ENCODE measurements at places on chromosomes 5 and 9.
A peak's percentile ranks its signal among the peaks of the same experiment; 100 is the strongest.

GRCh38 chr5:112869948-112870347, 8.9 kb downstream of the SRP19 start:
- H3K4me1 ChIP-seq: peaks cover 41% of the 10 kb centered on the region
- no peak overlapping the region for H3K4me3 ChIP-seq
- DNase-seq: no peak
- peaks cover 55% of the 10 kb centered on the region for H3K36me3 ChIP-seq
- H3K27ac ChIP-seq: peak overlapping the region; percentile 52

- DNase-seq: no peak
- H3K36me3 ChIP-seq: peaks cover 43% of the 10 kb centered on the region
- no peak overlapping the region for H3K4me3 ChIP-seq
- no peaks in the 10 kb centered on the region for H3K27me3 ChIP-seq
- peaks cover 34% of the 10 kb centered on the region for H3K4me1 ChIP-seq
These were observed 26.7 kb downstream of the RNF145 start for GRCh38 chr5:159182691-159183090.

DNA sequence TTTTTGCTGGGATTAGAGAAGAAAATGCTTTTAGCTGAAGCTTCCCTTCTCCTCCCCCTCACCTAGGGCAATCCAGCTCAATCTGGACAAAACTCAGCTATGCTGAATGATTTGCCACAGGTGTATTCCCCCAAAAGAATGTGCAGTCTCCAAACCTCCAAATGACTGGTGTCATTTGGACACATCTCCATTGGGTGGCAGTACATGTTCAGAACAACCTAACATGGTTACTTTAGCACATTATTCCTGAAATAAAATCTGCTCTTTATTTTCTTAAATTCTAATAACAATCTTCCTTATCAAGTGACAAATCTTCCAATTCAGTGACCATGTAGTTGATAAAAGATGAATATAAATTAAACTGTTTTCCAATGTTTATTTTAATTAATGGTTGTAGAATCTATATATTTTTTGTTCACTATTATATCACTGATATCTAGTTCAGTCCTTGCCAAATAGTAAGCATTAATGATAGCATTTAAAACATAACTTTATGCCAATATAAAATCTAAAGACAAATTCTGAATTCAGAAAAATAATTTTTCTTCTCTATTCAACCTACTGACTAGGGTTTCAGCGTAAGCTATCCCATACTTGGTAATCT, 61.3 kb upstream of the MOCS2 start:
- no peak overlapping the region for H3K4me3 ChIP-seq
- H3K27ac ChIP-seq: no peak overlapping the region
- no peak for DNase-seq
- H3K4me1 ChIP-seq: no peaks in the 10 kb centered on the region

GRCh38 chr5:14946815-14947620, 75.4 kb upstream of the ANKH start:
- H3K36me3 ChIP-seq: no peaks in the 10 kb centered on the region
- H3K27me3 ChIP-seq: no peaks in the 10 kb centered on the region
- no peak overlapping the region for H3K4me3 ChIP-seq

- peaks cover 52% of the 10 kb centered on the region for H3K36me3 ChIP-seq
- H3K4me3 ChIP-seq: no peak overlapping the region
- H3K4me1 ChIP-seq: peaks cover 26% of the 10 kb centered on the region
- no peaks in the 10 kb centered on the region for H3K27me3 ChIP-seq
These were observed 17.5 kb upstream of the ROPN1L start for GRCh38 chr5:10424124-10424731.

GRCh38 chr9:104882566-104882965, 45.4 kb downstream of the ABCA1 start:
- no peak for DNase-seq
- H3K4me3 ChIP-seq: no peak overlapping the region
- H3K4me1 ChIP-seq: no peaks in the 10 kb centered on the region
- H3K27me3 ChIP-seq: no peaks in the 10 kb centered on the region
- H3K27ac ChIP-seq: no peak overlapping the region
- H3K36me3 ChIP-seq: no peaks in the 10 kb centered on the region

- H3K36me3 ChIP-seq: no peaks in the 10 kb centered on the region
- peaks cover 2% of the 10 kb centered on the region for H3K27me3 ChIP-seq
- H3K4me3 ChIP-seq: no peak overlapping the region
These were observed 48.8 kb downstream of the BARX1 start for GRCh38 chr9:93906195-93906880.
